Stimulated activated CD8-positive, alpha-beta memory T cell treated with anti-CD3 and anti-CD28 coated beads, Interleukin-7, amount 100 ng/mL, for 4 hours (primary cell): ENCODE measurements at places on chromosomes 2 and 18.

GRCh38 chr2:46647766-46648742, 168.7 kb downstream of the TMEM247 start:
- DNase-seq, result no peak

DNA sequence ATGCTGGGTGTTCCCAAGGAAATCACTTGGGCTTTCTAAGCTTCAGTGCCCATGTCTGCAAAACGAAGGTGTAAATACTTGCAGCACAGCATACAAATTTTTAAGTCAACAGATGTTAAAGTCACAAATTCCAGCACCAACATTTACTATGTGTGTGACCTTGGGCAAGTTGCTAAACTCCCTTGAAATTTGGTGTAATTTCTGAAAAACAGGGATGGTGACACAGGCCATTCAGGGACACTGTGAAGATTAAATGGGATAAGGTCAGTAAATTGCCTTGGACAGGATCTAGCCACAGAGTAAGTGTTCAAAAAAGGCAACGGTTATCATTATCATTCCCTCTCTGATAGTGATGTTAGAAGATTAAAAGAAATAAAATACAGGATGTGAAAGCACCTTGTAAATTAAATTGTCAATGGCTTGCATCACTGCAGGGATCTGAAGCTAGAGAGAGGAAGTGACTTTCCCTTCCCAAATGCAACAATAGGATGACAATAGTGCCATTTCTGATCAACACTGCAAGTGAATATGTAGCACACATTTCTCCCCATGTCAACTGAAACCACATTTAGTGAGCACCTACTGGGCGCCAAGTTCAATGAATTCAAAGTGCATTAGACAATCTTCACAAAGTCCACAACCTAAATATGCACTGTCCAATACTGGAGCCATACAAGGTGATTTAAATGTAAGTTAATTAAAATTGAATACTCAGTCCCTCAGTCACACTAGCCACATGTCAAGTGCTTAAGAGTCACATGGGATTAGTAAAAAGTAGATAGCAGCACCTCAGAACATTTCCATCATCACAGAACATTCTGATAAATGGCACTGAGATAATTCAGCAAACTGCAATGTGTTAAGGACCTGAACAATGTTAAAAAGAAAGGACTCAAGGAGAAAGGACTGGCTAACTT, 81.2 kb downstream of the STK39 start:
- no peak for DNase-seq

DNA sequence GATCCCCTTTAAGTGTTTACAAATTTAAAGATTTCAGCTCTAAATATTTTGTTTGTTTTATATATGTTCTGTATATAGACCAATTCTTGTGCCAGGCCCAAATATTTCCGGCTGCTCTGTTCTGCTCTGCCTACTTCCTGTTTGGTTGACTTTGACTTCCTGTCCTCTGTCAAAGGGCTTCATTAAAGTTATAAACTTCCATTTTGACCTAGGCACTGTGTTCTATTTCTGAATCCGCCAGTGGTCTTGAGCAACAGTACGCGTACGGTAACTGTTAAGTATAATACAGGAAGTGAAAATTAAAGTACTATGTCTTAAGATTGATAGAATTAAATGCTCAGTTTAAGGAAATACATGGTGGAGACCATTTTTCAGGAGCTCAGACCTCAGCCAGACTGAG, 13.5 kb upstream of the REL start:
- DNase-seq, result no peak

- no peak for DNase-seq
Observed at GRCh38 chr2:78887446-78887845, 138.1 kb upstream of the REG3G start.

GRCh38 chr2:172947461-172948153, 128.0 kb upstream of the MAP3K20 start:
- no peak for DNase-seq

DNA sequence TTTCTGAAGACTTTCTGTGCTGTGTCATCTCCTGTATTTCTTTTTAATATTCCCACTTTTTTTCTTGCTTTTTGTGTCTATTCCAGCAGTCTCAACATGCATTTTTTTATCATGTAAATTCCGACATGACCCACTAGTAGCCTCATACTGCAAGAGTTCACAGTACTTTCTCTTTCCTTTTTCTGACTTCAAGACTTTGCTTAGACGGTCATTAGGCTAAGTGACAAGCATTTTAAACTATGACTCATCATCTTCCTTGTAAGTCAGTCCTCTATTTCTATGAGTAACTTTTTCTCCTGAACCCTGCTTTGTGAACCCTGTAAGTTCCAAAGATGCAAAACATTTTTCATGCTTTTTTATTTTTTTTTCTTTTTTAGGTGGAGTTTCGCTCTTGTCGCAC, 381.2 kb downstream of the TXNL1 start:
- DNase-seq, result no peak

- DNase-seq, result no peak
Observed at GRCh38 chr2:137380610-137381009, 583.7 kb upstream of the HNMT start.

- no peak for DNase-seq
Observed at GRCh38 chr2:33126958-33127357, 180.2 kb downstream of the LTBP1 start.

DNA sequence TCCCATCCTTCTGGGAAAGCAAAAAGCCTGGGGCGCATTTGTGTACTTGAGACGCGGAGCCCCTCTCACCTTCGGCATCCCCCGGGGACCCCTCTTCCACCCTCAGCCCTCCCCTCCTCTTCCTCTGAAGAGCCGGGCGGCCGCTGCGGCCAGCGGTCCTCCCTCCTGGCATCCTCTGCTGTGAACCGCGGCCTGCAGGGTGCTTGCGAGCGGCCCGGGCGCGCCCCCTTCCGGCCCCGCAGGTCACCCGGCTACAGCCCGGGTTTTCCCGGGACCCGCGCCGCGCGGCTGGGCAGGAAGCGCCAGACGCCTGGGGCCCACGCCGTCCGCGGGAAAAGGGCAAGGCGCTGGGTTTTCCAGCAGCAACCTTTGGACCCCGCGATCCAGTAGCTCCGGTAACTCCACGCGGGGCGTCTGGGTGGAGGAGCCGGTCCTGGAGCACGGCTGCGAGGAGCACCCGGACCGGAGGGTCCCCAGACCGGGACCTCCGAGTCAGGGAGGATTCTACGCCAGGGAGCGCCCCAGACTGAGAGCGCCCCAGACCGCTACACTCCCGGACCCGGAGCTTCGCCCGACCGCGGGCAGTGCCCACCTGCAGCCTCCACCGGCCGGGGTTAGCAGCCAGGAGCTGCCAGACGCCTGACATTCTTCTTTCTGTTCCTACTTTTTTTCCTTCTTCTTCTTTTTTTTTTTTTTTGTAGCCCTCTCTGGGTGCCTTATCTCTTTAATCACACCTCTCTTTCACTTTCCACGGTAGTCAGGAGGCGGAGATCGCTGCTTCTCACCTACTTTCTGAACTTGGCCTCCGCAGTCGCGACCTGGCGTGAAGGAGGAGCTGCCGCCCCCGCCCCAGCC, at the start of gene IL18R1:
Gene IL18R1, plus strand, starts transcription at position 271 of the 855 bp plus-strand sequence. CDS start 6,865 bp downstream, outside the sequence.
- DNase-seq, result peak; percentile 60

GRCh38 chr2:191686729-191687128, 8.8 kb downstream of the NABP1 start:
- no peak for DNase-seq

DNA sequence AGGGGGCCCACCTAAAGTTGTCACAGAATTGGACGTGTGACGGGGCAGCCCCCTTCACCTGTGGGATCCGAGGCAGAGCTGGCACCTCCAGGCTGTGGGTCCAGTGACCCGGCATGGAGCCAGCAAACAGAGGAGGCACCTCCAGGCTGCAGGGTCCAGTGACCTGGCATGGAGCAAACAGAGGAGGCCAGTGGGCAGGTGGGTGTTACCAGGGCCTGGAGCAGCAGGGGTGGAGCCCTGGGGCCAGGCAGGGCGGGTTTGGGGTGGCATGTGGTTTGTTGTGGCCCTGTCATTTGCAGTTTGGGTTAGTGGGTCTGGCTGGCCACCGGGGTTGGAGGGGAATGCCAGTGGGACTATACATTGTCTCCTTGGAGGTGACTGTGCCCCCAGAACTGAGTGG, 68.2 kb downstream of the HPCAL1 start:
- no peak for DNase-seq

DNA sequence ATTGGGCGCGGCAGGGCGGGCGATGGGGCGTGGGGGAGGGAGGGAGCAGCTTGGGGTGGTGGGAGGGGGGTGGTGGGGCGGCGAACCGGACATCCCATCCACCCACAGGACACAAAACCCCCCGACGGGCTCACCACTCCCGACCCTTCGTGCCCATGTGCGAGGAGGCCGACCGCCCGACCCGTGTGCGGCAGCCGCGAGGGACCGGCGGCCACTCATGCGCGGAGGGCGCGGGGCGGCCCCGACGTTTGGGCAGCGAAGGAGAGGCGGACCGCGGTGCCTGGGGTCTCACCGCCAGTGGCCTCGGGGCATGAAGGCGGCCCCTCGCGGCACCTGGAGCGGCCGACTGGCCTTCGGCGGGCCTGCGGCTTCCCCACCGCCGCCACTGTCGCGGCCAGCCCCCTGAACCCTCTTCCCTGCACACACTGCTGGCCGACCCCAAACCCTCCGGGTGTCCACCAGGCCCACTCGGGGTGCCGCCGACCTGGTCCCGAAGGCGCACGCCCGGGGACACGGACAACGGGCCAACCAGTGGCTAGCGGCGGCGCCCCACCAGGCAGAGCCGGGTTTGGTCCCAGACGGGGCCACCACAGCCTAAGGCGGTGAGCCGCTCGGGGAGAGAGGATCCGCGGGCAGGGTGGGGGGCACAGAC, 94.6 kb upstream of the ANKRD30BL start:
- no peak for DNase-seq

DNA sequence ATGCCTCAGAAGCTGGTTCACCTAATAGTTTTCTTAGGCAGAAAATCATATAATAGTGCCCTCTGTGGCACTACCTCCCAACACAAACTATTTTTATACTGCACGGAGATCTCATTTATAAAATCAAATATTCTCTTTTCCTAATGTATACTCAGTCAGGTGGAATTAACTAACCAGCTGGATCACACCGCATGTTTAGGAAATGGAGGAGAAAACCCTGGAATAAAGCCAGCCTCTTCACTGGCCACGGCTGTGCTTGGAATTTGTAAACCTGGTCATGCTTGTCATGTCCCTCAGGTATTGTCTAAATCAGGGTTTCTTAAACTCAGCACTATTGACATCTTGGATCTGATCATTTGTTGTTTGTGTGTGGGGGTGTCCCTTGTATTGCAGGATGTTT, 85.6 kb downstream of the DOCK10 start:
- DNase-seq, result no peak

- DNase-seq, result no peak
Observed at GRCh38 chr2:143209570-143210445, 80.6 kb downstream of the ARHGAP15 start.

- DNase-seq, result no peak
Observed at GRCh38 chr2:63189026-63189425, 138.4 kb downstream of the OTX1 start.
